Stimulated activated CD4-positive, alpha-beta T cell treated with anti-CD3 and anti-CD28 coated beads, TNF-alpha, amount 100 ng/mL, for 4 hours (primary cell): ENCODE measurements at places on chromosomes 3 and 15.

DNA sequence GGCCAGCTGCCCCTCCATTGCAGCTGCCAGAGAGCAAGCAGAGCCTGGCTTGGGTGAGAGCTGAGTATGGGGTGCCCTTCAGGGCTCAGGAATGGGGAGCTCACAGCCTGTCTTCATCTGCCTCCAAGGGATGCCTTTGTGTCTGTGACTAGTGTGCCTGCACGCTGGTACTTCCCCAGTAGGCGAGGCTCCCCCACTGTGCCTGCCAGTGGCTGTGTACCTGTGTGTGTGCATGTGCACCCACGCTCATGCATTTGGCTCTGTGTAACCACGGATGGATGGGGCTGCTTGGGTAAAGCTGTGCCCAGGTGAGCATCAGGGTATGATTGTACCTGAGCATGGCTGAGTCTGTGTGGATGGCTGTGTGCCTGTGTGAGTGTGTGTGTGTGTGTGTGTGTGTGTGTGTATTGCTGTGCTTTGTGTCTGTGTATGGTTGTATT, 2.3 kb upstream of the GRM2 start:
- no peak for DNase-seq

DNA sequence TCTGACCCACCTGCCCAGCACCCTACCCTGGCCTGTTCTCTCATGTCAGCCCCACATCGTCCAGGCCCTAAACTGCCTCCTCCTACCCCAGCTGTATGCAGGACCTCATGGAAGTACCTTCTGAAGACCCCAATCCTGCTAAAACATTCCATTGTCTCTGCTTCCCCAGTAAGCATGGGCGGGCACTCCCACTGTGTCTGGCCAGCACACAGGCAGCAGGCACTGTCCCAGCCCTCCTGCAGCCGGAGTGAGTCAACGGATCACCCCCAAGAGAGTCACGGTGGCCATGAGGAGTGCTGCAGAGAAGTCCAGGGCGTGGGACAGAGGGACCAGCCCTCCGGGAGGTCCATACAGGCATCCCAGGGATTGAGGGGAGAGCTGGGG, 36.4 kb upstream of the SLCO2A1 start:
- no peak for DNase-seq

GRCh38 chr3:76954412-76954811, 85.5 kb upstream of the ROBO2 start:
- no peak for DNase-seq

DNA sequence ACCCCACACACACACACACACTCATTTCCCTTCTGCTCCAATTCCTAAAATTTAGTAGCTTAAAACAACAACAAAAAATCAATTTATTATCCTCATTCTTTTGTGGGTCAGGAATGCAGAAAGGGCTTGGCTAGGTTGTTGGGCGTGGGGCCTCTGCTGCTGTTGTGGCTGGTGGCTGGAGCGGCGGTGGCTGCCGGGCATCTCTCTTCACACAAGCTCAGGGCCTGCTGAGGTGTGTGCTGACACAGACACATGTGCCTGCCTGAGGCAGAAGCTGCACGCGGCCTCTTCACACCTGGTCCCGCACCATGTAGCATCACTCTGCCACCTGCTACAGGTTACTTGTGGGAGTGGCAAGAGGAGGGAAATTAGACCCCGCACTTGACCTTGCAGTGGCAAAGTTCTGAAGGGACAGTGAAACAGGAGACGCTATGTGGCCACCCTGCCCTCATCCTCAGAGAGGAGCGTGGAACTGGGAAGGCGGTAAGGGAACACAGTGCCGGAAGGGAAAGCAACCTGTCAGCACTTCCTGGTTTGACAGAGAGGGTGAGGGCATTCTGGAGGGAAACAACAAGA, 64.0 kb upstream of the PRR20G start:
- no peak for DNase-seq

DNA sequence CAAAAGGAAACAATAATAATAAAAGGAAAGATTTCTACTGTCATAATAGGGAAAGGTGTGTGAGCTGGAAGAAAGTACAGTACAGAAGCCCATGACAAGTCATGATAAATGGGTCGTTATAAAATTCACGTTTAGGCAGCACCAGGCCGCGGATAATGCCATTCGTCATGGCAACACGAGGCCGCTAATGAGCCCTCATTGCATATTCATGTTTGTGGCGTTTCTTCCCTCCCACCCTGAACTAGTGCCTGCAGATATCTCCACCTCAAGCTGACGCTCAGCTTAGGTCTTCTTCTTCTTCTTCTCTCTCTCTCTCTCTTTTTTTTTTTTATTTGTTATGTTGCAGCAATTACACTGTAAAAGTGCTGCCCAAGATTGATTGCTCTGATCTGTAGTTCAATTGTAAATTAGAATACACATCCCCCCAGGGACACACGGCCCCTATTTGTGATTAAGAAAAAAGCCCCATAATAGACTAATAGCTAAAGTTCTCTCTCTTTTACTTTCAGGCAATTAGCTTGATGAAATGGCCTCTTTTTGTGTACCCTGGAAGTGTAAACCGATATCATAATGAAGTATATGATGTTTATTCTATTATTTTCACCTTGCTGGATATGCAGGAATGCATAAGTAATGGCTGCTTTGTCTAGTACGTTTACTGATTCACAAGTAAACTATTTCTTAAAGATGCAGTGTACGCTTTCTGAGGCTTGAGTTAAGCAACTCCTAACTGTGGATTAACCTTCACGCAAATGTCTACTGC, 61.9 kb upstream of the NR2F2 start:
- no peak for DNase-seq

GRCh38 chr15:56797720-56798275, 64.5 kb upstream of the ZNF280D start:
- no peak for DNase-seq

- no peak for DNase-seq
Observed at GRCh38 chr3:123048480-123049237, 18.2 kb upstream of the PDIA5 start.

- no peak for DNase-seq
Observed at GRCh38 chr3:17218587-17218986, 333.8 kb downstream of the PLCL2 start.

GRCh38 chr15:28969511-28970085, 83.8 kb downstream of the APBA2 start:
- no peak for DNase-seq

DNA sequence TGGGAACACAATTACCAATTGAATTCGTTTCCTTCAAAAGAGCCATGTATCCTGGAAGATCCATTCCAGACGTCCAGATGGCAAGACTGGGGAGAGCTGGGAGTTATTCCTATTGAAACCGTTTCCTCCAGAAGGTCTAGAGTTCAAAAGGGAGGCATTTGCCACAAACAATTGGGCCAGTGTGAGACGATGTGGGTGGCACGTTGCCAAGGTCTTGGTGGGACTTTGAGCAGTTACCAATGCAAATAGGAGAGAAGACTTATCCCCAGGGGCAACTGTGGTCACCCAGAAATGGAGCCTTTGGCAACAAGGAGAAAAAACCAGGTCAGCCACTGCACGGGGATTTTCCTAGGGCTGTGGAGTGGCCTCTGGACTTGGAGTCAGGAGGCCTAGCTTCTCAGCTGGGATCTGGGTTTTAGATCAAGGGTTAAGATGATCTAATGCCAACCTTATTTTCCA, 29.6 kb upstream of the TLE3 start:
- DNase-seq: no peak

GRCh38 chr3:141063831-141064230, 12.7 kb downstream of the SPSB4 start:
- DNase-seq: no peak

GRCh38 chr3:133138017-133138416, 99.8 kb downstream of the TMEM108 start:
- no peak for DNase-seq

- no peak for DNase-seq
Observed at GRCh38 chr3:15443826-15444524, 16.6 kb downstream of the EAF1 start.

- DNase-seq: no peak
Observed at GRCh38 chr15:66142285-66142684, 111.3 kb downstream of the MEGF11 start.

DNA sequence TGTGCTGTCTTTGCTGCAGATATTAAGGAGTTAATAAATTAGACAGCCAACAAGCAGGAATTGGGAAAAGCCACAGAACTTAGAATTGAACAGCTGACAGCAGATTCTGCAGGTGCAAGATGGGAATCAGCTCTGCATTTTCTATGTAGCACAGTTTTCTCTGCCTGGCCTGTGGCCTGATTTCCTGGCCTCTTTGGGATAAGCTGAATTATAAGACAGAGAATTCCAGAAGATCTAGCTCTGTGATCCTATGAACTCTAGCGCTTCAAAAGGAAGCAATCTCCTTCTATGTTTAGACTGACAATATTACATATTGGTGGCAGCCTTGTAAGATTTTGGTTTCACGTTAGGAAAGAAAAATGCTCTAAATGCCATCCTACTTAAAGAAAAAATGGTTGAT, 24.0 kb upstream of the SOX2 start:
- no peak for DNase-seq

GRCh38 chr3:71725271-71725991, at the start of gene EIF4E3:
Gene EIF4E3, minus strand, starts transcription at chr3:71725402. Its CDS starts 35 bp downstream, at chr3:71725367.
- peak; percentile 24 for DNase-seq

GRCh38 chr3:57007521-57008460, 52.7 kb upstream of the SPATA12 start:
- DNase-seq: no peak

GRCh38 chr15:74367296-74367854, at the start of gene CYP11A1:
Gene CYP11A1, minus strand, starts transcription at chr15:74367646. Its CDS starts 61 bp downstream, at chr15:74367585.
- no peak for DNase-seq

- no peak for DNase-seq
Observed at GRCh38 chr15:91158415-91159394, 58.6 kb downstream of the SV2B start.

DNA sequence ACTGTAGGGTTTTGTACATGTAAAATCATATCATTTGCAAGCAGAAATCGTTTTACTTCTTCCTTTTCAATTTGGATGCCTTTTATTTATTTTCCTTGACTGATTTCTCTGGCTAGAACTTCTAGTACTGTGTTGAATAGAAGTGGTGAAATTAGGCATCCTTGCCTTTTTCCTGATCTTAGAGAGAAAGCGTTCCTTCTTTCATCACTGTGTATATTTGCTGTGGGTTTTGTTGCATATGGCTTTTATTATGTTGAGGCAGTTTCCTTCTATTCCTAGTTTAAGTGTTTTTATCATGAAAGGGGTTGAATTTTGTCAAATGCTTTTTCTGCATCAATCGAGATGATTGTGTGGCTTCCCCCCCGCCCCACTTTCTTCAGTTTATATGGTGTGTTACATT, 140.9 kb downstream of the ATG7 start:
- DNase-seq: no peak

GRCh38 chr3:157225001-157225400, 65.1 kb upstream of the CCNL1 start:
- no peak for DNase-seq

GRCh38 chr15:31867536-31868442, 162.5 kb upstream of the CHRNA7 start:
- DNase-seq: peak; percentile 21

DNA sequence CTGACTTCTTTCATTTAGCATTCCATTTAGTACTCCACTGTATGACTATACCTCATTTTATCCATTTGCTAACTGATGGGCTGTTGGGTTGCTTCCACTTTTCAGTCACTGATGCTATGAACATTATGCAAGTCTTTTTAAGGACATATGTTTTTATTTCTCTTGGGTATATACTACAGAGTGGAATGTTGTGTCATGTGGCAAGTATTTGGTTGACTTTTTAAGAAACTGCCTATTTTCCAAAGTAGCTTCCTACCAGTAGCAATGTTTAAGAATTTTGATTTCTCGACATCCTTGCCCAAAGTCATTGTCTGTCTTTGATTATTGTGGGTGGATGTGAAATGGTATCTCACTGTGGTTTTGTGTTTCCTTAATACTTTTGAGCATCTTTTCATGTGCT, 110.1 kb upstream of the TPM1 start:
- no peak for DNase-seq

DNA sequence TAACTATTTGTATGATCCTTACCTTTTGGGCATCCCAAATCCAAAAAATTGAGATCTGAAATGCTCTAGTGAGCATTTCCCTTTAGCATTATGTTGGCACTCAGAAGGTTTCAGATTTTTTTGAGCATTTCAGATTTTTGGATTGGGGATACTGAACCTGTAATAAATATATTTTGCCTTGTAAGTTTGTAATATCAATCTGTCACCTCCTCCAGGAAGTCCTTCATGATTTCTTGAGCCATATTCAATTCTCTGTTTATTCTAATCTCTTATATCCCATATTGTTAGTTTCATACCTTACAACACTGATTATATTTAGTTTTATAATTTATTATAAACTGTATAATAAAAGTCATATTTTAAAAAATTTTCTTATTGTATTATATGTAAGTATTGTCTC, 215.2 kb downstream of the BBX start:
- DNase-seq: no peak

GRCh38 chr3:136075811-136076210, 110.3 kb downstream of the PPP2R3A start:
- no peak for DNase-seq
